ENCODE measurements at places on chromosomes 6 and 20. TPM values are rescaled to one million over a fixed set of nuclear protein-coding genes. Genes with fewer than 3 reads are reported as not detected.
A peak's percentile ranks its signal among the peaks of the same experiment; 100 is the strongest.

DNA sequence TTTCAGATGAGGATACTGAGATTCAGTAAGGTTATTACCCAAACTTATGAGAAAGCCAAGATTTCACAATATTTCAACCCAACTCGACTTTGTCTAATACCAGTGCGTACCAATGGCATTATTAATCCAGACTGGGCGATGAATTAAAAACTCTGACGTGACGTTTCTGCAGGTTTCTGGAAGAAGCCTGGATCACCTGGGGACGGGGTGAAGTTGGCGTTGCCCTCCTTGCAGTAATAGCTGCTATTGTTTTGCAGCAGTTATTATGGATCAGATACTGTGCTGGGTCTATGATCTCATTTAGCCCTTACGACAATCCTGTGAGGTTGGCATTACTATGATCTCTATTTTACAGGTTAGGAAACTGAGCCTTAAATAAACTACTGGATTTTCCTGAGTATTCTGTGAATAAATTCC is 569 bp upstream of the CDC5L start:
- peak; percentile 37 for DNase-seq
- H3K27me3 ChIP-seq, result peaks cover 2% of the 10 kb centered on the region
- peak overlapping the region; percentile 94 for H3K27ac ChIP-seq
- H3K4me3 ChIP-seq, result peak overlapping the region; percentile 94

DNA sequence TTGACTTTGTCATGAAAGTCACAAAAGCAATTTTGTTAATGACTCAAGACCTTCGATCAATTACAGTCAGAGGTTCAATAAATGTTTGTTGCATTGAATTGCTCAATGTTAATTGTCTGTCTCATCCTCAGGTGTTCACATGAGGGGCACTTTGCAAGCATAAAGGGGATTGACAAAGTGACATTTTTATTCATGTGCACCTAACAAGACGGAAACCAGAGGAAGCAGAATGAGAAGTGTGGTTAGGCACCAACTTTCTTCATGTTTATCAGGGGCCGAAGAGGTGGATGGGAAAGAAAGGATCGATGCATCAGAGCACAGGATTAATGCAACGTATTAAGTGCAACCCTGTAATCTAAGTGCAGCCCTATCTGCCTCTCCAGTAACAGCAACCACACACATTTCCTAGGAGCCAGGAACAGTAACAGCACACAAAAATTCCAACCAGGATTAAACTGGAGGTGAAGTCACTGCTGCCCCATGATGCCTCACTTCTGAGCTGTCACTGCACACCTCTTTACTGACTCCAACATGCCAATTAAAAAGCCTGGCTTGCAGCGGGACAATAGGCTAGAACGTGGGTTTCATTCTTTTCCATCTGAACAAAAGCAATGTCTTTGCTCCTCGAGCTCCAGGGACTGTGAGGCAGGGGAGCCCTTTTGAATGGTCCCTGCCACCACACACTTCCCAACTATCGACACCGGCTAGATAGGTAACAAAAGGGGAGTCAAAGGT is 262.7 kb downstream of the CD83 start:
- no peak overlapping the region for H3K27ac ChIP-seq
- no peaks in the 10 kb centered on the region for H3K36me3 ChIP-seq
- H3K27me3 ChIP-seq, result peaks cover 12% of the 10 kb centered on the region
- H3K4me3 ChIP-seq, result no peak overlapping the region

Gene FANCE
- total RNA-seq, result 10.7 TPM

DNA sequence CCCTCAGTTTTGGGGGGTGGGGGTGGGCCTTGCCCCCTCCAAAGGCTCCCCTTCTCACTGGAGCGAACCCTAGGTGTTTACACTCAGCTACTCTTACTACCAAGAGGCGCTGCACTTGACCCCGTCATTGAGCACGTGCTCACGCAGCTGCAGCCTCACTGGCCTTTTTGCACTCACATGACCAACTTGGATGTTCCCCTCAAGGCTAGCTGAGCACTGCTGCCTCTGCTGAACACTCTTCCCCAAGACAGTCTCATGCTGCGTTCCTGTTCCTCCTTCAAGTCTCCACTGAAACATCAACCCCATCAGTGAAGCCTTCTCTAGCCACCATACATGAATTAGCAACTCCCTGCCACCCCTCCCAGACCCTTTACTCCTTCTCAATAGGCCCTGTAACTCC is 4.0 kb downstream of the SOD2 start:
- no peak overlapping the region for H3K27ac ChIP-seq
- peaks cover 21% of the 10 kb centered on the region for H3K4me1 ChIP-seq
- no peak for DNase-seq
- H3K36me3 ChIP-seq, result peaks cover 15% of the 10 kb centered on the region
- no peak overlapping the region for H3K4me3 ChIP-seq

Gene NKAPL
- total RNA-seq, result not detected

Gene SCRT2
- not detected for total RNA-seq

GRCh38 chr6:130970839-130971410 is 92.1 kb downstream of the EPB41L2 start:
- H3K4me3 ChIP-seq, result peak overlapping the region; percentile 34
- DNase-seq, result no peak

DNA sequence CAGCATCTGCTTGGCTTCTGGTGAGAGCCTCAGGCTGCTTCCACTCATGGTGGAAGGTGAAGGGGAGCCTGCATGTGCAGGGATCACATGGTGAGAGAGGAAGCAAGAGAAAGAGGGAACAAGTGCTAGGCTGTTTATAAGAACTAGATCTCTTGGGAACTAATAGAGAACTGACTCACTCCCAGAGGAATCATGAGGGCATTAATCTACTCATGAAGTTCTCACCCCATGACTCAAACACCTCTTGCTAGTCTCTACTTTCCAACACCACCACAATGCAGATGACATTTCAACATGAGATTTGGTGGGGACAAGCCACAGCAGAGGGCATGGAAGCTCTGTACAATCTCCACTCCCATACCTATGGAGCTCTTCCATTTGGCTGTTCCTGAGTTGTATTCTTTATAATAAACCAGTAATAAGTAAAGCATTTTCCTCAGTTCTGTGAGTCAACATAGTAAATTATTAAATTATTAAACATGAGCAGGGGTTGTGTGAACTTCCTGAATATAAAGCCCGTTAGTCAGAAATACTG is 524.1 kb upstream of the NRSN1 start:
- H3K4me3 ChIP-seq, result no peak overlapping the region
- no peak overlapping the region for H3K27ac ChIP-seq
- H3K36me3 ChIP-seq, result peaks cover 5% of the 10 kb centered on the region
- H3K27me3 ChIP-seq, result peaks cover 2% of the 10 kb centered on the region
- no peaks in the 10 kb centered on the region for H3K4me1 ChIP-seq
- DNase-seq, result no peak

DNA sequence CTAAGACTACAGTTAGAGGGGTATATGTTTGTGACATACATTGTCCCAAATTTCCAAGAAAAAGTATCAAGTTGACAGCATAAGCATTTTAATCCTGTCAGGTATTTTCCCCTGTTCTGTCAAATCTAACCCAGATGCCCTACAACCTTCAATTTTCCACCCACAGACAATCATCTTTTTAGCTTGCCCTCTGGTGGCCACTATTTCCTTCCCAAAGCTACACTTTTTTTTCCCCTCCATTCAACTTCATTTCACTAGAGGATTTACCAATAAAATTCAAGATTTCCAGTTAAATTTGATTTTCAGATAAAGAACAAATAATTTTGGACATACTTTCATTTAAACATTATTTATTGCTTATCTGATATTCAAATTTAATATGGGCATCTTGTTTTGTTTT is 286.6 kb downstream of the TENT5A start:
- H3K27ac ChIP-seq, result no peak overlapping the region
- H3K36me3 ChIP-seq, result 0 out of 2 replicates have a peak, but pooled peaks cover 4% of the 10 kb centered on the region
- no peaks in the 10 kb centered on the region for H3K27me3 ChIP-seq
- H3K4me3 ChIP-seq, result no peak overlapping the region
- no peaks in the 10 kb centered on the region for H3K4me1 ChIP-seq

DNA sequence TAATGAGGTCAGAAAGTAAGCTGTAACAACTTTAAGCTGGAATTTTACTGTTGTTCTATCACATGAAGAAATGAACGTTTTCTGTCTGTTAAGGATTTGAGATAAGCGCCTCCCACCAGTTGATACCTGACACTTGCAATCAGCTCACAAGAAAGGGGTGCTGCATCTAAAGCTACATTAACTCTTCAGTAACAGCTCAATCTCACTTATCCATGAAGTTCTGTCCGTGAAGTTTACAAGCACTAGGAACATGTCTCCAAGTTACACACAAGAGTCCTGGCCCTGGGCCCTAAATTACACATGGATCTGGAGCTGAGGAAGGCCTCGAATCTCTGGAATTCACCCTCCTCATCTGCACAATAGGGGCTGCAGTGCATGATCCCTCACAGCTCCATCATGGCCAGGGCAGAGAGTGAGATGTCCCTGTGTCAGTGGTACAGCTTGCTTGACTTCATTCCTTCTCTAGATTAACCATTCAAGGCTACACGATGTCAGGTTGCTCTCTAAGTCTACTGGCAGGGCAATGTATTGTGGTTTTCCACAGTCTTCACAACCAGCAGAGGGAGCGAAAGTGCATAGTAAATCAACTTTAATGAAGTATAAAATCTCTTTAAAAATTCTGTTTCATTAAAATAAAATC is 182.4 kb upstream of the MCHR2 start:
- H3K4me1 ChIP-seq, result peaks cover 51% of the 10 kb centered on the region
- no peaks in the 10 kb centered on the region for H3K27me3 ChIP-seq
- DNase-seq, result peak; percentile 72
- H3K36me3 ChIP-seq, result no peaks in the 10 kb centered on the region
- peak overlapping the region; percentile 77 for H3K4me3 ChIP-seq

- peaks cover 6% of the 10 kb centered on the region for H3K27me3 ChIP-seq
- H3K27ac ChIP-seq, result no peak overlapping the region
- no peaks in the 10 kb centered on the region for H3K36me3 ChIP-seq
Observed at GRCh38 chr6:136343700-136344099, 54.1 kb upstream of the BCLAF1 start.

DNA sequence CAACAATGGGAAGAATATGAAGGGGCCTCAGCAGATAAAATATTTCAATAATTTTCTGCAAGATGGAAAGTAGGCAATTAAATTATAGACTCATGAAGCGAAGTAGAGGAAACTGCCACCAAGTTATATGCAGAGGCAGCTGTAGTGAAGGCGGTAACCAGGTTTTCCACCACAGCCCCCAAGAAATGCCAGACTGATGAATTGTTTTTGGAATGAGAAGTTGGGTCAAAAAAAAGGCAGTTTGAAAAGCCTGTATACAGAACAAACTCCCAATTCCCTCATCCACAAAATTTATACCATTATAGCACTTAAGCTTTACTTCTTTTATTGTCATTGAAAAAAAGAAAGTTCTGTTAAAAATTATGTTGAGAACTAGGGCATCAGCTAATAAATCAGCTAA is 45.3 kb downstream of the ELOVL4 start:
- H3K27me3 ChIP-seq, result peaks cover 11% of the 10 kb centered on the region
- H3K36me3 ChIP-seq, result no peaks in the 10 kb centered on the region
- H3K4me1 ChIP-seq, result no peaks in the 10 kb centered on the region
- DNase-seq, result no peak

- no peak for DNase-seq
- no peak overlapping the region for H3K4me3 ChIP-seq
- peaks cover 19% of the 10 kb centered on the region for H3K4me1 ChIP-seq
- no peak overlapping the region for H3K27ac ChIP-seq
- H3K36me3 ChIP-seq, result no peaks in the 10 kb centered on the region
- H3K27me3 ChIP-seq, result peaks cover 12% of the 10 kb centered on the region
Observed at GRCh38 chr20:32520927-32521203, 64.3 kb downstream of the NOL4L start.

GRCh38 chr6:38153798-38154345 is 334.3 kb downstream of the ZFAND3 start:
- no peak overlapping the region for H3K27ac ChIP-seq
- H3K4me1 ChIP-seq, result peaks cover 23% of the 10 kb centered on the region
- DNase-seq, result no peak
- no peak overlapping the region for H3K4me3 ChIP-seq
- H3K36me3 ChIP-seq, result peaks cover 12% of the 10 kb centered on the region
- H3K27me3 ChIP-seq, result peaks cover 8% of the 10 kb centered on the region

- no peaks in the 10 kb centered on the region for H3K36me3 ChIP-seq
- peaks cover 3% of the 10 kb centered on the region for H3K27me3 ChIP-seq
- H3K4me3 ChIP-seq, result no peak overlapping the region
- H3K27ac ChIP-seq, result no peak overlapping the region
- peaks cover 44% of the 10 kb centered on the region for H3K4me1 ChIP-seq
Observed at GRCh38 chr6:124956018-124956417, 6.2 kb upstream of the RNF217 start.

DNA sequence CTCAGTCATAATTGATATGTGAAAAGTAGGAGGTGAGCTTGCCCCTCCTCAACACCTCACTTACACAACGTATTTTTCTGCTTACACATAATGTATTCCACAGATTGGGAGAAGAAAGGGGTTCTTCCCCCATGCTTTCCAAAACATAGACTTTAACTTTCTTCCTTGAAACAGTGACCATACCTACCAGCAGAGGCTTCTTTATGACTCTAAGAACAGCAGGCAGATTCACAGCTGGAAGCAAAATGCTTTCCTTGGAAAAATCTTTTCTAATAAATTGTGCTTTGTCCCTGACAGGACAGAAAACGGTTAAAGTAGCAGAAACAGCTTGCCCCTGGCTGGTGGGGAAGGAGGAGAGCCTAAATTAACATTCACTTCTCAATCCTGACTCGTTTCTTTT is 629.1 kb upstream of the IMPG1 start:
- no peaks in the 10 kb centered on the region for H3K4me1 ChIP-seq
- no peak for DNase-seq
- H3K4me3 ChIP-seq, result no peak overlapping the region
- H3K27ac ChIP-seq, result no peak overlapping the region
- no peaks in the 10 kb centered on the region for H3K36me3 ChIP-seq
- no peaks in the 10 kb centered on the region for H3K27me3 ChIP-seq

Gene SALL4
- 0.60 TPM for total RNA-seq

Gene RAB32
- total RNA-seq, result 84.8 TPM

Data from HFFc6 (cell line).